Psoas muscle (tissue), 8 donors: ENCODE measurements at places on chromosomes 3 and 15. TPM values are rescaled to one million over a fixed set of nuclear protein-coding genes. Genes with fewer than 3 reads are reported as not detected.

DNA sequence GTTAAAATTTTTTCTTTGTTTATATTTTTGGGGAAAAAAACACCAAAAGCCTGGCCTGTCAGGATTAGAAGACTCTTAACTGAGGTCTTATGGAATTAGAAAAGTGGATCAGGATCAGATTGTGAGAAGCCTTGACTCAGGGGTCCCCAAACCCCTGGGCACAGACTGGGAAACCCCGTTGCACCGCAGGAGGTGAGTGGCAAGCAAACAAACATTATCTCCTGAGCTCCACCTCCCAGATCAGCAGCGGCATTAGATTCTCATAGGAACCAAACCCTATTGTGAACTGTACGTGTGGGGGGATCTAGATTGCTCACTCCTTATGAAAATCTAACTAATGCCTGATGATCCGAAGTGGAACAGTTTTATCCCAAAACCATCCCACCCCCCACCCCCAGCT is 117.2 kb downstream of the TCF12 start:
- no peak for DNase-seq

DNA sequence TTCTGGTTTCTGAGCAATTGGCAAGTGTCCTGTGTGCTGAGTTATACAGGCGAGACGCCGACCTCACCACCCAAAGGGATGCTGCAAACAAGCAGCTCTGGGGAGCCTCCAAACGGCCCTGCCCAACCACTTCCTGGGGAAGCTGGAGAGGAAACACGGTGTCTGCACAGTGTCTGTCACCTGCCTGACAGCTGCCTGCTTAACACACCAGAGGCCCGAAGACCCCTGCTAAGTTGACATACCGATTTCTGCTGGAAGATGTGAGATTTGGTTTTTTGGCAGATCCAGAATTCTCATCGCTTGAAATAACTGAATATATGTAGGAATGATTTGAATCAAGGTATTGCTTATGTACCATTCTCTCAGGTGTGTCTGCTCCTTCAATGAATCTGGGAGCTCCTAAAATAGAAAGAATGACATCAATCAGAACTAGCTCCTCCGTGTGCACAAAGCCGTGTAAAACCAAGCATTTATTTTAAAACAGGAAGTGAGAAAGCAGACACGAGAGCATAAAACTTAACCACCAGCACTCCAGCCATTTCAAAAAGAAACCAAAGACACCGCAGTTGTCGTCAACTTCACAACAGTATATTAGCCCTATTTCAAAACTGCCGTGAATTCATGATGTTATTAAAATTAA is 27.2 kb downstream of the LRRC2 start:
- DNase-seq: peak; percentile 41

- no peak for DNase-seq
These were observed 91.6 kb upstream of the CBLB start for GRCh38 chr3:105960381-105960780.

Gene FHIT
- total RNA-seq: 4.6 TPM

- no peak for DNase-seq
These were observed 193.1 kb downstream of the TNIK start for GRCh38 chr3:171267104-171267503.

GRCh38 chr3:120161902-120162301 is 67.7 kb upstream of the GSK3B start:
- no peak for DNase-seq

GRCh38 chr3:66041116-66041515 is 2.4 kb upstream of the MAGI1 start:
- DNase-seq: no peak

DNA sequence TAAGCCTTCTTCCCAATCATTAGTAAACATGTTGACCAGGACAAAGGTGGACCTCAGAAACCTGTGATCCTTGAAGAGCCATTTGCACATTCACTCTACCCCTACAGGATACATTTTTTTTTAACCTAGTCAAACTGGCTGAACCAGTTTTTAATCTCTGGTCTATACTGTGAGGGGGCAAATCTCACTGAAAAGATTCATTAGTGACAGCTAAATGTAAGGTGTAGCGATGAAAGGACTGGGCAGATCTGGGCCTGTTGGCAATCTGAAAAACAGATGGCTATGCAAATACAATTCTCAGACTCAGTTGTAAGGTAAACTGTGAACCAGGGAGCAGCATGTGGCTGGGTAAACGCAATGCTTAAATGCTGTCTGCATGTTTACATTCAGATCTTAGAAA is 75.6 kb upstream of the SNTN start:
- no peak for DNase-seq

Gene CCR1
- 1.9 TPM for total RNA-seq

GRCh38 chr15:87354661-87355410 is 901.7 kb downstream of the NTRK3 start:
- DNase-seq: no peak

DNA sequence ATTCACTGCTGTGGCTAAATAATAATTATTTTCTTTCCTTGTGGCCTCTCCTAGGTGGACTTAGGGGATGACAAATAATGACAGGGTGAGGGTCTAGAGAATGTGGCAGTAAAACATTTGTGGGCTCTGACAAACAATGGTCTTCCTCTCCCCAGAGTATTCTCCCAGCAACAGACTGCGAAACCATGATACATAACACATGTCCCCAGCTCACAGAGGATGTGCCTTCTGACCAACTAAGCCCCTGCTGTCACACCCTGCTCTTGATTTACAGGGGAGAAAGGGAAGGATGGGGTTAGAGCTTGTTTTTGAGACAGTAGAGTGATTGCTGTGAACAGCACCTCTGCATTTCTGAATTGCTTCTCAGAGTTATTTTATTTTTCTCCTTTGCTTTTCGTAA is 116.6 kb upstream of the CTDSPL start:
- DNase-seq: no peak

DNA sequence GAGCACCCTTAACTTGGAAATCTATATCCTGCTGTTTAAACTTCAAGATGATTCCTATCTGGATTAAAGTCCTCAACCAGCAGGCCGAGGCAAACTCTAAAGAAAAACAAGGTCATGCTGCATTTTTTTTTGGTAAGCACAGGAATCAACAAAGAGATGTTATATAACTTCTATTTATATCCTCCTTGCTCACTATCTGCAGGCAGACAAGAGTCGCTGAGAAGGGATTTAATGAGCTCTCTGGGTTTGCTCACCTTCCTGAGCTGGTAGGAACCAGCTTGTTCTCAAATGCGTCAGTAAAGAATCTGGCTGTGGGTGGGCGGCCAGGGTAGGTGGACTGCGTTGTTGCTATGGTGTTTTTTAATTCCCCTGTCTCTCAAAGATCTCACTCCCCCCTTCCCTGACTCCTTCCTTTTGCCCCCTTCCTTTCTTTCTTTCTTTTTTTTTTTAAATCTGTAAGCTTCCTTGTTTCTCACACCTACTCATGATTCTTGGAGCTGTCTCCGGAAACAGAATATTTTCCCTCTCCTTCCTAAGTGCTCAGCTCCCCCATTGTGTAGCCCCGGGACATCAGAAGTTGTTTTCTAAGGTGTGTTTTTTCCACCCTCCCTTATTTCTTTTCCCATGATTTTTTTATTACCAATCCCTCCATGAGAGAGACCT is 228.8 kb upstream of the BHLHE40 start:
- no peak for DNase-seq

DNA sequence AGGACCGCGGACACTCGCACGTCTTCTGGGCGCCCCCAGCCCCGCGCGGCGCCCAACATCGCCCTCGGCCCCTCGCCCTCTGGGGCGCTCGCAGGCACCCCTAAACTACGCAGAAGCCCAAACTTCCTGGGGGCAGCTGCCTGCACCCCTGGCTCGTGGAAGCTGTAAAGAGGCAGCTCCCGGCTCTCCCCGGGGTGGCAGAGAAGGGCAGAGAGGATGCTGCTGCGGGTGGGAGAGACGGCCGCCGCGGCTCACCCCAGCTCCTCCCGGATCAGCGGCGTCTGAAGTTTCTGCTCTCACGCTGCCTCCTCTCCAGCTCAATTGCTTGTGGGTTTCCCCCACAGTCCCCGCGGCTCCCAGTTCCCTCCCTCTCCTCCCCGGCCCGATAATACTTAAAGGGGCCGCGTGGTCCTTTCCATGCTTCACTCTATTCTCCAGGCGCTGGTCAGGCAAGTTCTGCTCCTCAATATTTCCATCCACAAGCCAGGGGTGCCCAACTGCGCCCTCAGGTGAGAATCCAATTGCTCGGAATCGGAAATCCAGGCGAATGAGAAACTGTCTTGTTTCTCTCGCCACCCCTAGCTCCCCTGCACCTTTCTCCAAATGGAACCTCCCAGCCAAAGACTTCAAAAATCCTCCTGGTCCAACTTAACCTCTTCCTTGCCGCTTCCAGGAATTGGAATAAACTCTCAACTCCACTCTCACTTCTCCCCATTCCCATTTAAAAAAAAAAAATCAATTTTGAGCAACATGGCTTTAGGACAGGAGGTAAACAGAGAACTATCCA is 748.5 kb downstream of the ROBO1 start:
- peak; percentile 87 for DNase-seq

GRCh38 chr3:127328421-127328820 is 40.6 kb upstream of the PRR20G start:
- DNase-seq: no peak

Gene ALPK3
- total RNA-seq: 245 TPM

Gene HDAC11
- 23.4 TPM for total RNA-seq

DNA sequence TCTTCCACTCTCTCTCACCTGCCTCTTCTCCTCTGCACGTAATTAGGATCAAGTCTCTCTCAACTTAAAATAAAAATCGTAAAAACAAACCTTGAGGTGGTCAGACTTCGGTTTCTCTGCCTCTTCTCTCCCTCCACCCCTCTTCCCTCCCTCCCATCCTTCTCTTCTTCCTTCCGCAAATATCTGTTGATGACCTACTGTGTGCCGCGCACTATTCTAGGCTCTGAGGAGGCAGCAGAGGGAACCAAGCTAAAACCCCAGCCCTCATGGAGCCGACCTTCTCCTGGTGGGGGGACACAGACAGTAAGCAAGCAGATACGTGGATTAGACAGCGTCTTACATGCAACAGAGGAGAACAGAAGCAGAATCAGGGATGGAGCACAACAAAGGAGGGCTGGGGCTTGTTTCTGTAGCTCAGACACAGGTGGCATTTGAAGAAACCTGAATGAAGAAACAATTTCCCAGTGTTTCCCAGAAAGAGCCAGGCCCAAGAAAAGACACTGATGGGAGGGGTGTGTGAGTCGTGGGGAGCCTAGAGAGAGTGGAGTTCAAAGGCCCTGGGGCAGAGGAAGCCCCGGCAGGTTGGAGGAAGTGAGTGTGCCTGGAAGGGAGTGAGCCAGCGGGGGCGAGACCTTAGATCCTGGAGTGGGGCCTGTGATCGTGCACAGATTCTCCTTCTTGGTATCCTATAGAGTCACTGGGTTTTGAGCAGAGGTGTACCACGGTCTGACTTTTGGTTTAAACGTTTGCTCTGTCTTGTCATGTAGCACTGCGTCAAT is 80.5 kb downstream of the TOP2B start:
- no peak for DNase-seq

DNA sequence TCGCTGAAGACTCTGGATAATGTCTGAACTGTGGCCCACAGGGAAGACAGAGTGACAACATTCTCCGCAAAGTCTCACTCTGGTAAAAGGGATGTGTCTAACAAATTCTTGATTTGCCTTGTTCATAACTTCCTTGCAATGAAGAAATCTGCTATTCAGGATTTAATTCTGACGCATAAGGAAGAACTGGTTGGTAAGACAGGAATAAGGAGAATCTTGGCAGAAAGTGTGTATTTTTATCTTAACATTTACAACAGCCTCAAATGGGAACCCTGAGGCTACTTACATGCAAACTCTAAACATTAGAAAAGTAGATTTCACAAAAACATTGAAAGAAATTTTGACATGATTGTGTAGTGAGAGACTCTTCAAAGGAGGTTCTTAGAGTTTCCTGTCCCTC is 10.8 kb upstream of the PLD1 start:
- DNase-seq: no peak

GRCh38 chr3:34150992-34151391 is 352.6 kb downstream of the PDCD6IP start:
- DNase-seq: no peak

- no peak for DNase-seq
These were observed 1.1 kb upstream of the UBE2E1 start for GRCh38 chr3:23804441-23805209.

Gene B3GALNT1
- total RNA-seq: 1.7 TPM

DNA sequence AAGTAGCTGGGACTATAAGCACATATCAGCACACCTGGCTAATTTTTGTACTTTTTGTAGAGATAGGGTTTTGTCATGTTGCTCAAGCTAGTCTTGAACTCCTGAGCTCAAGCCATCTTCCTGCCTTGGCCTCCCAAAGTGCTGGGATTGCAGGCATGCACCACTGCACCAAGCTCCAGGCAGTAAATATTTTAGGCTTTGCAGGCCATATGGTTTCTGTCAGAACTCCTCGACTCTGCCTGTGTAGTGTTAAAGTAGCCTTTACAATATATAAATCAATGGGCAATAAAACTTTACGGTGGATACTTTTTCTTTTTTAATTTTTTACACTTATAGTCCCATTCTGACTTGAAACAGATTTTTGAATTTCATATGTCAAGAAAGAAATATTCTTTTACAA is 41.6 kb downstream of the DAG1 start:
- no peak for DNase-seq

GRCh38 chr15:48592221-48592731 is 53.2 kb downstream of the FBN1 start:
- no peak for DNase-seq

DNA sequence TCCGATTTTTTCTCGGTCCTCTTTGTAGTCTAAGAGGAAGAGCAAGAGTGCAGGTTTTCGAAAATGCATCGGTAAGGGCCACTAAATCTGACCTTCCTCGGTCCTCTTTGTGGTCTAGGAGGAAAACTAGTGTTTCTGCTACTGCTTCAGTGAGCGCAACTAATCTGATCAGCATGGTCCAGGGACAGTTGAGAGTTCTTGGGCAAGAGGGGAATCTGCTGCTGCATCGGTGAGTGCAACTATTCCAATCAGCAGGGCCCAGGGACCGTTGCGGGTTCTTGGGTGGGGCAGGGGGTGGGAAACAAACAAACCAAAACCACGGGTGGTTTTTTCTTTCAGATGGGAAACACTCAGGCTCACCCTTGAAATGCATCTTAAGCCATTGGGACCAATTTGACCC is 10.5 kb upstream of the OSBPL11 start:
- DNase-seq: no peak

- no peak for DNase-seq
These were observed 114.9 kb downstream of the GMNC start for GRCh38 chr3:190747571-190747970.

Gene RTP1
- total RNA-seq: not detected

Gene CTXN2
- not detected for total RNA-seq

Gene ACSBG1
- not detected for total RNA-seq

- no peak for DNase-seq
These were observed 26.2 kb downstream of the POLR2M start for GRCh38 chr15:57732526-57733331.

Gene PARL
- total RNA-seq: 63.2 TPM

Gene TMEM266
- total RNA-seq: 5.6 TPM

GRCh38 chr3:119937229-119937628 is 155.3 kb downstream of the NR1I2 start:
- no peak for DNase-seq

Gene SCAANT1
- total RNA-seq: not detected

Gene MAP1A
- 8.7 TPM for total RNA-seq

DNA sequence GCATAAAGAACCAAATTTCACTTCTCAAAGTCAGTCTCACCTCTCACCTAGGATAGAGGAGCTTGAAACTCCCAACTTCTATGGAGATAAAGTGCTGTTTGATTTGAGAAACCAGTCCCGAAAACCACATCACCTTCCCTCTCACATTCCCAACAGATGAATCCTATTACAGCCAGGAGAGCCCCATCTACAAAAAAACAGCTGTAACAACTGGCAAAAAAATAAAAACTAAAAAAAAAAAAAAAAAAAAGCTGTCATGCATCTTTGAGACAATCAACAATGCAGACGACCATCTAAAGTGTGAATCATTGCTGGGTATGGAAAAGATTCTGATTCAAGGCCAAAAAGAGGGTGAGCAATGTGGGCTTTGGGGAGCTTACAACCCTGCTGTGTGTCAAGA is 23.8 kb downstream of the HOMER2 start:
- DNase-seq: no peak
